ENCODE measurements at places on chromosomes 16 and 17. TPM values are rescaled to one million over a fixed set of nuclear protein-coding genes. Genes with fewer than 3 reads are reported as not detected.

Gene NXPH3
- total RNA-seq, result 1.8 TPM

Gene HSD11B2
- total RNA-seq, result 7.8 TPM

Gene CAPN15
- 23.7 TPM for total RNA-seq

Gene SIAH1
- 47.6 TPM for total RNA-seq

Gene TEKT1
- total RNA-seq, result not detected

Gene SKAP1
- total RNA-seq, result 0.41 TPM

Gene TMEM186
- total RNA-seq, result 5.9 TPM

Gene C17orf78
- not detected for total RNA-seq

Gene CARD14
- total RNA-seq, result 14.9 TPM

Gene SCIMP
- total RNA-seq, result not detected

Gene EMC8
- 26.7 TPM for total RNA-seq

Gene SOX15
- 9.6 TPM for total RNA-seq

Gene ODAD4
- total RNA-seq, result not detected

Gene SMIM36
- total RNA-seq, result not detected

Gene SPNS2
- 19.9 TPM for total RNA-seq

Gene TMED6
- not detected for total RNA-seq

Gene KRT14
- total RNA-seq, result 738 TPM

Gene KRT24
- total RNA-seq, result 0.31 TPM

All from tongue (tissue), 3 donors.